NCI-H510A (cell line): ENCODE measurements at places on chromosomes 3 and 15.

DNA sequence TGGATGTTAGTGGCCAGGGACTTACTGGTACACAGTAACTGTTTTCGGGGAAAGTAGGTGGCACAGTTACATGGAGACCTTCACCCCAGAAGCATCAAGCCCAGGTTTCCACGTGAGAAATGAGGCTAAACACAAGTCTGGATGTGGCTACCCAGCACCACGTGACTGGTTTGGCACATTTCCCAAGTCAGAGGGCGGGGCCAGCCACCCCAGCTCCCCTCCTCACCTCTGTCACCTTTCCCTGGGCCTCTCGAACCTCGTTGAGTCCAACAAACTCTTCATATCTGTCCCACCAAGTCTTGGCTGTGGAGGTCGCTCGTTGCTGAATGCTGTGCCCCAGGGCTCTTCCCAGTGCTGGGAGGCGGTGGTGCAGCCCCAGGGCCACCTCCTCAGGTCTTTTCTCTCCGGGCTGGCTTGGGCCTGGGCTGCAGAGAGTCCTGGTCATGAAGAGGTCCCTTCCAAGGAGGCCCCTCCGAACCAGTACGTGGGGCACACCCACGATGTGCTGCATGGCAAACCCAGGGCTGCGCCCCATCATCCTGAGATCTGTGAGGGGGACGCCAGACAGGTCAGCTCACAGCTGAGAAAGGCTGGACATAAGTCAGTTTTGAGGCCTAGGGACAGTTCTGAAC, 4.8 kb upstream of the PLXNB1 start:
- DNase-seq: no peak

DNA sequence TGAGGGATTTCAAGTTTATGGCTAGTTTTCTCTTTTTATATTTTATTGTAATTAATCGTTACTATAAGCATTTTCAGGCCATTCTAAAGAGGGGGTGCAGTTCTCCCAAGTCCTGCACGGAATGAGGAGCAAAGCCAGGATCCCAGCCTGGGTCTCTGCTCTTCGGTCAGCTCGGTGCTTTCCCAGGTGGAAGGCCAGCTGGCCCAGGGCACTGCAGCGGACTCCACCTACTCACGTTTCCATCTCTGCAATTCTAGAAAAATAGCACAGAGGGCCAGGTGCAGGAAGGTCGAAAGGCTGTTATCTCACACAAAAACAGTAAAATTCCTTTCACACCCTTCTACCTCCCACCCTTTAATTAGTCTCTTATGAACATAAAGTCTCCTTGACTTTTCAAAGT, 59.5 kb upstream of the HES1 start:
- no peak for DNase-seq

DNA sequence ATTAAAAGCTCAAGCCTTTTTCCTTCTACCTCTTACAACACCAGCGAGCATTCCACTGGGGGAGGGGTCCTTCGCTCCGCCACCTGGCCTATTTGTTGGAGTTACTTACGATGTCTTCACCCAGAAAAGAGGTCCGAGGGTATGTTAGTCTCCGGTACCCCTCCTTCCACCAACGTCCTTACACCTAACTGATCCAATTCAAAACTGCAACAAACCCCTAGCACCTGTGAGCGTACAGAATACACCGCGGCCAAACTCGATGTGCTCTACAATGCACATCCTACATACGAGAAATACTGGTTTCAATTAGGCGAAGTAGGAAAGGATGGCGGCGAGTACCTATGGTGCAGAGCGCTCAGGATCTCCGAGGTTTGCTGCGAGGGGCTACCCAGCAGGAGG, 944 bp downstream of the SLITRK3 start:
- DNase-seq: no peak

- DNase-seq: no peak
Observed at GRCh38 chr3:13506680-13507079, 26.6 kb downstream of the HDAC11 start.

GRCh38 chr3:189773056-189773455, 141.9 kb downstream of the TP63 start:
- DNase-seq: no peak

GRCh38 chr15:97346221-97346620, 614.3 kb upstream of the ARRDC4 start:
- DNase-seq: no peak

DNA sequence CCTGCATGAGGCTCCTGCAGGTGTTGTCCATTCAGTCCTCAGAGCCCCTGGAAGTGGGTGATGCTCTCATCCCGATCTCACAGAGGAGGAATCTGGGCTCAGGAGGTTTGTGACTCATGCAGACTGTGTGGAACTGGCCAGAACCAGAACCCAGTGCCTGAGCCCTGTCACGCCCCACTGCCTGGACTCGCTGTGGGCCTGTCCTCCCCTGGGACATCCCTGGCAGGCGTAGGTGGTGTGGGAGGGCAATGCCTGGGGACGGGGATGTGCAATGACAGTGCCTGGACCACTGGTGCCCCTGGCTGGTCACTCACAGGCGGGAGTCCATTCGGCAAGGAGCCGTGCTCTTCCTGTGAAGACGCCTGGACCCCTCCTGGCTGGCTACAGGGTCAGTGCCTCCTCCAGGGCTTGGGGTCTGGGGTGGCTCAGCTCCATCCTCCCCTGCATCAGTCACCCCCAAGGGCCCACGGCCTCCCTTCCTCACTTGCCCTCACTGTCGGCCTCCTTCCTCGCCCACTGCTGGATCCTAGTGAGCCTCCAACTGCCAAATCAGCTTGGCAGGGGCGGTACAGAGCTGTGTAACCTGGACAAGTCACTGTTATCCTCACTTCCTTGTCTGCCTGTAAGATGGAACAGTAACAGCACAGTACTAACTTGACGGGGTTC, 14.9 kb downstream of the PSTPIP1 start:
- no peak for DNase-seq

DNA sequence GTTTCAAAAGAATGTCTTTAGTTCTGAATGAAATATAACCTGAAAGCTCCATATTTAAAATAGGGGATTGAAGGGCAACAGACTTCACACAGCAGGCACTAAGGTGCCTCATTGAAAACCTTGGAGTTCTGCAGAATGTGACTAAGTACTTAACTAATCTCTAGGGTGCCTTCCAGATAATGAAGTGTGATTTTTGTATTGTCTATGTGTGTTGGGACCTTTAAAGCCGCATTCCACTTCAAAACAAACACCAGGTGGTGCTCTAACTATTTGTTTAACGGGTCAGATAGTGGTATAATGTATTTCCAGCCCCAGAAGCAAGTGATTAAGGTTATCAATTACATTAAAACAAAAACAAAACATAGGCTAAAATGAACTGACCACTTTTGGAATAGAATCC, 28.0 kb downstream of the TFG start:
- DNase-seq: no peak

DNA sequence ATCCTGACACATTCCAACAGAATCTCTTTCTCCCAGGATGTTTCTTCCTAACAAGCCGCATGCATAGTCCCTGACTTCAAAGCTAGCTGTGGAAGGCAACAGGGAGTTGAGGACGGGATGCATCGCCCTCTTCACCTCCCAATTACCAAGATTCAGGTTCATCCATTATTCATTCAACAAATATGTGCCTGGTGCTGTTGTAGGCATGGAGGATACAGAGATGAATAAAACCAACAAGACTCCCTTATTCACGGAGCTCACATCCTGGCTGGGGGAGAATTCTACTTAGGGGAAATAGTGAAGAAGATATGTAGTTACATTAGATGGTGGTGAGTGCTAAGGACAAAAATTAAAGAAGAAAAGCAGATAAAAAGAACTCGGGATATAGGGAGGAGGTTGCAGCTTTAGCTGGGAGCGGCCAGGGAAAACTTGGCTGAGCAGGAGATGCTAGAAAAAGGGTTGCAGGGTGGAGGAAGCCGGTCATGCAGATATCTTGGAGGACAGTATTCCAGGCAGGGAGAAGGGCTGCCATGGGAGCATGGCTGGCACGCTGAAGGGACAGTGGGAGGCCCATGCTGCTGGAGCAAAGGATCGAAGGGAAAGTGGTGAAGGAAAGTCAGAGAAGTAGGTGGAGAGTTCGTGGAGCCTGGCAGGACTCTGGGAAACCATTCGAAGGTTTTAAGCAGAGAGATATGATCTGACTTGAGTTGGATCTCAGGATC, 5.0 kb downstream of the ITGB5 start:
- no peak for DNase-seq

GRCh38 chr3:182617500-182617899, 175.8 kb upstream of the ATP11B start:
- DNase-seq: no peak

DNA sequence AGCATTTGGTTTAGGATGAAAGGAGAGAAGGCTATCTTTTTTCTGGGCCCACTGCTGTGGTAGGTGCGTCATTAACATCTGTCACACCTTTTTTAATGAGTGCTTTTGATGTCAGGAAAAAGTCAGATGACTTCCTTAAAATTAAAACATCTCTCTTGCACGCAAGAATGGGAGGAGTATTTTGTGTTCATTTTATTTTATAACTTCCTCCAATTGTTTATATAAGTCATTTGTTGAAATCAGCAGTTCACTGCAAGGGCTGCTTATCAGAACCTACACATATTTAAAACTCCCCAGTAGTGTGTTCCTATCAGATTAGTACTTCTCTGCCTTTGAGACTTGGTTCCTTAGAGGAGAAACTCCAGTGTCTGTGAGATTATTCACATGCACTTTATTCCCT, 143.8 kb downstream of the NEO1 start:
- no peak for DNase-seq

GRCh38 chr3:13285007-13285567, 135.0 kb downstream of the NUP210 start:
- DNase-seq: no peak

DNA sequence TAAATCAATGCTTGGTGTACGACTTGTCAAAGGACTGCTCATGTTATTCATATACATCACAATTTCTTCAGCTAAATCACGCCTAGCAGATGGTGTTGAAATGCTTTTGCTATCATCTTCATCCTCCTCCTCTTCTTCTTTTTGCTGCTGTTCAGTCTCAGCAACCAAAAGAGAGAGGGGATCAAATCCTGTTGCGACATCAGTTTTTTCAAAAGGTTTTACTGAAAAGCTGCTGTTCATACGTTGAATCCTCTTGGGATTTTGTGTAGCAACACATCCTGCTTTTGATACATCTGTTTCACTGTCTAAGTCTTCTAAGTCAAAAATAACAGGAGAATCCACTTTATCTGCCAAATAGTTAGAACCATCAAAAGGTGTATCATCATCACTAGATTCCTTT, 69.0 kb downstream of the SLC24A1 start:
- DNase-seq: no peak

- peak; percentile 57 for DNase-seq
Observed at GRCh38 chr3:196661400-196661799, 21.9 kb downstream of the NRROS start.

- DNase-seq: no peak
Observed at GRCh38 chr3:61832375-61833229, 271.2 kb downstream of the PTPRG start.

- DNase-seq: no peak
Observed at GRCh38 chr15:31328969-31329639, 2.5 kb downstream of the KLF13 start.

- no peak for DNase-seq
Observed at GRCh38 chr3:117192888-117193287, 483.3 kb downstream of the TUSC7 start.

GRCh38 chr3:64267721-64268604, 42.7 kb upstream of the PRICKLE2 start:
- DNase-seq: no peak

DNA sequence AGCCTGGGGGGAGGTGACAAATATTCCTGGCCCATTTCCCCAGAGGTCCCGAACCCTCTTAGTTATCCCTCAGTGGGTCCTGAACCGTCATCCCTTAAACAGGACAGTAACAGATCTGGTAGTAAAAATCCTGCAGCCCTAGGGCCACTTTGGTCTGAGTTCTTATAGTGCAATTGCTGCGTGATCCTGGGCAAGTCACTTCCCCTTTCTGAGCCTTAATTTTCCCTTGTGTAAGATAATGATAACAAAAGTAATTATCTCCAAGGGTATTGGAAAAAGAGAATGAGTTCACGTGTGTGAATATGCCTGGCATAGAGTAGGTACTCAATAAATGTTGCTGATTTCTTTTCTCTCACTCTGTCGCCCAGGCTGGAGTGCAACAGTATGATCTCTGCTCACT, 2.9 kb upstream of the JAGN1 start:
- no peak for DNase-seq

DNA sequence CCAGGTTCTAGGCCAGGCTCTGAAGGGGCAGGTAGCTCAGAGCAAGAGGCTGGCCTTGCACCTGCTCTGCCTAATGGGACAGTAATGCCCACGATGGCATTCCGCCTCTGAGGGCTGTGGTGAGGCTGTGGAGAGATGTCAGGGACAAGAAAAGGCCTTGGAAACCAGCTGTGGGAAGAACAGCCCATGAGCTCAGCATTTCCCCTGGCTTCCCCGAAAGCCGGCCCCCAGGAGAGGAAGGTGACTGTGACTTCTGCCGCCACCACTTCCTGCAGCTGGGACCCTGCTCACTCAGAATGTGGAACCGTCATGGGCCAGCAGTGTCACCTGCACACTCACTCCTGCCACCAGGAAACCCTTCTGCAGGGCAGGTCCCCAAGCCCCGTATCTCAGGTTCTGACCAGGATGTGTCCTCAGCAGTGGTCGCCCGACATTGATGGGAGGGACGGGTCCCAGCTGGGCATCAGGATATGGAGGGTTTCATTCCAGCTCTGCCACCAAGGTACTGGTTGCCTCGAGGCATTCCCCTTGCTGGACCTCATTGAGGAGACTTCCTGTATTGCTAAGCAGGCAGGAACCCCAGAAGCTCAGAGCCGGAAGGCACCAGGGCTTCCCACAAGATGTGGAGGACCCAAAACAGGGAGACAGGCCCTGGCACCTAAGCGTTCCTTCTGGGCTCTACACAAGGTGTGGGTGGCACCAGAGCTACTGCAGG, 30.7 kb downstream of the SEMA7A start:
- no peak for DNase-seq

GRCh38 chr15:74589826-74590225, 25.8 kb upstream of the CLK3 start:
- DNase-seq: no peak

GRCh38 chr3:45453839-45454238, 65.5 kb downstream of the LARS2 start:
- DNase-seq: no peak

DNA sequence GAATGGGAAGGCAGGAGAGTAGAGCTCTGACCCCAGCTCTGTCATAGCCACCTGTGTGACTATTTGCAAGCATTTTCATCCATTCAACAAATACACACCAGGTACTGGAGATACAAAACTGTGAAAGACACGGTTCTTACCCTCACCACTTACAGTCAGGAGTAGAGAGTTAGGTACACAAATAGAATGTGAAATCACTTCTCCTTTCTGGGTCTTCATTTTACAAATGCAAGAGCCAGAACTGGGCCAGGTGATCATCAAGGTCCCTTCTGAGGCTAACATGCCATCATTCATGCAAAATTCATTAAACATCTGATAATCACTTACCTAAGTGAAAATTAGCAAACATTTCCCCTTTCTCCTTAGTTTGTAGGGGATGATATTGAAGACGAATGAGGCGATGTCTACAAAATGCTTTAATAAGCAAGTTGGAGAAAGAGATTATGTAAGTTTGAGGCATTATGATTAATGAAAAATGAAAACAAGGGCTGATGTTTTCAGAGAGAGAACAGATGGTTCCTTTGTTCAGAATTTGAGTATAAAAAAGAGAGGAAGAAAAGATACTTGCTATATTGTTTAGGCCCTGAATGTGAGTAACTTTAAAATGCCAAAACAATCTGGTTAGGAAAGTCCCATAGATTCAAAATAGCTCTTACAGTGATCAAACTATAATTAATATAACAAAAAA, 88.6 kb downstream of the LPP start:
- DNase-seq: no peak

GRCh38 chr3:183895296-183895695, 10.6 kb upstream of the PARL start:
- DNase-seq: no peak

GRCh38 chr15:22878103-22878502, 39.6 kb downstream of the NIPA2 start:
- DNase-seq: no peak

GRCh38 chr3:5314897-5315296, 127.4 kb downstream of the EDEM1 start:
- DNase-seq: no peak
